H9 (cell line): ENCODE measurements at places on chromosomes 6 and 20. TPM values are rescaled to one million over a fixed set of nuclear protein-coding genes. Genes with fewer than 3 reads are reported as not detected.

ELOVL4 gene
- 10.1 and 10.9 TPM in 2 replicates for total RNA-seq

COL12A1 gene
- 0.96 and 1.4 TPM in 2 replicates for total RNA-seq

SMPDL3A gene
- total RNA-seq, result 0.59 and 0.68 TPM in 2 replicates

KCNK16 gene
- not detected in 2 replicates for total RNA-seq

CD83 gene
- 6.5 and 7.0 TPM in 2 replicates for total RNA-seq

POU5F1 gene
- 2,134 TPM in 2 replicates for total RNA-seq

DLK2 gene
- total RNA-seq, result 0.57 and 0.96 TPM in 2 replicates

RSPH9 gene
- total RNA-seq, result 0.39 and 0.50 TPM in 2 replicates

FRS3 gene
- 4.6 and 4.8 TPM in 2 replicates for total RNA-seq

MCCD1 gene
- not detected in 2 replicates for total RNA-seq

IL17A gene
- not detected in 2 replicates for total RNA-seq

PROKR2 gene
- 0.44 and 0.46 TPM in 2 replicates for total RNA-seq

TCF21 gene
- total RNA-seq, result not detected in 2 replicates

LCA5 gene
- total RNA-seq, result 2.3 TPM in 2 replicates

TREM2 gene
- 0.31 TPM in 1 of 2 replicates, not detected in the other for total RNA-seq

KIFC1 gene
- 73.1 and 73.8 TPM in 2 replicates for total RNA-seq

NINL gene
- 29.2 and 34.3 TPM in 2 replicates for total RNA-seq

SLC12A5 gene
- total RNA-seq, result 7.3 and 8.7 TPM in 2 replicates

STK35 gene
- total RNA-seq, result 65.2 and 66.2 TPM in 2 replicates
